ENCODE measurements at places on chromosomes 7 and 10. TPM values are rescaled to one million over a fixed set of nuclear protein-coding genes. Genes with fewer than 3 reads are reported as not detected.

GRCh38 chr7:77420986-77421672 lies 5.0 kb upstream of the GSAP start:
- DNase-seq = peak; percentile 42

- peak; percentile 4 for DNase-seq
These were observed 106.6 kb downstream of the ADAM22 start for GRCh38 chr7:88040694-88041093.

- DNase-seq = no peak
These were observed 3.1 kb downstream of the SDK1 start for GRCh38 chr7:3304131-3304530.

The CNPY4 gene
- total RNA-seq = 23.2 TPM

The COBL gene
- total RNA-seq = 0.46 TPM

The FAM131B gene
- 1.1 TPM for total RNA-seq
